ENCODE measurements at places on chromosomes 1 and 21. TPM values are rescaled to one million over a fixed set of nuclear protein-coding genes. Genes with fewer than 3 reads are reported as not detected.

Gene GUCA2B
- not detected for total RNA-seq

Gene CELA2A
- total RNA-seq: not detected

Gene OR2G6
- total RNA-seq: not detected

Gene FOXO6
- 0.45 TPM for total RNA-seq

Gene SUSD4
- total RNA-seq: 0.13 TPM

Gene HDAC1
- total RNA-seq: 126 TPM

Gene COL16A1
- 59.6 TPM for total RNA-seq

Gene SH3D21
- 6.3 TPM for total RNA-seq

All from A375 (cell line).